ENCODE measurements at places on chromosomes 11 and 22.
A peak's percentile ranks its signal among the peaks of the same experiment; 100 is the strongest.

- peak; percentile 52 for DNase-seq
These were observed 1.7 kb upstream of the IGSF22 start for GRCh38 chr11:18727479-18728236.

DNA sequence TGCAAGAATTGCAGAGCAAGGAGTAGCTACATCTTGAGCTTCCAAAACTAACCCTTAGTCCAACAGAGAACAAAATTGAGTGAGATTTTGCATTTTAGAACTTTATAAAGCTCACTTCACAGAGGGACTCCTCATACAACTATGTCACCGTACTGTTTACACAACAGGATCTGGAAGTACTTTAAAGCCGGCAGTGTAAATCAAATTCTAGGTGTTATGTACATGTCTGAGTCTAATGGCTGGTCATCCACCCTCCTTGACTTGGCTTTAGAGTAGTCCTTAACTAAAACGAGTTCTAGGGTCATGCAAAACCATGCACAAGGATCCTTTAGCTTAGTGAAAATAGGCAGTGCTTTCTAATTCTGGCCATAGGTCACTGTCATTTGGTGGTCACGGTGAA is 23.5 kb downstream of the IRAG1 start:
- DNase-seq: no peak

DNA sequence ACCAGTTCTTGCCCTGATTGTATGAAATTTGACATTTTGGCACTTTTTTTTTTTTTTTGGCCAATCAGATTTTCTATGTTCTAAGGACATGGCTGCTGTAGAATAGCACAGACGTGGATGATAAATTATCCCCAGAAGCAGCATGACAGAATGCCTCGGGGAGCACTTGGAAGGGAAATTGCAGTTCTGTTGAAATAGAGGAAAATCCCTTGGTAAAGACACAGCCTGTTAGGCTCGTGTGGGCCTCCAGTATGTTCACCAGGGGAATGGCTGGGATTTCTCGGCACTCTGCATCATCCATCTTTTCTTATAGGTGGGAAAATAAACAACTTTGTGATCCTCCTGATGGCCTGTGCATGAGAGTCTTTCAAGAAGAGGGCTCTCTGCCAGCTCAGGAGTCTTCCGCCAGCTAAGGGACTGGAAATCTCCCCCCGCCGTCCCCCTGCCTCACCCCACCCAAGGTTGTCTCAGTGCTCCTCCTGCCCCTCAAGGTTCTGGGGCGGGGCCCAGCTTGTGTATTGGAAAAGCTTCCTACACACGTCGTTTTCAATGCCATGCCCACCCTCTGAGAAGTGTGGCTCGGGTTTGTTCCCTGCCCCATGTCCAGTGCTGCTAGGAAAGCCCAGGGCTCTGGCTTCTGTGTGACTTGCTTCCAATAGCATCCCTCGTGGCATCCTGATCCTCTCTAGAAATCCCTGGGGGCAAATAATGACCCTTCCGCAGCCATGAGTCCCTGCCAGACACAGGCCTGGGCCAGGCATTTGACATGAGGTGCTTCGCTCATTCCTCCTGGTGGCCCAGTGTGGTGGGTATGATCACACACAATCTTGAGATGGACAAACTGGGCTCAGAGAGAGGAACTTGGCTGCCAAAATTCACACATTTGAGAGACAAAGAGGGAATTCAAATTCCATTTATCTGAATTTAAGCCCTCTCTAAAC is 70.6 kb upstream of the ATXN10 start:
- DNase-seq: no peak

DNA sequence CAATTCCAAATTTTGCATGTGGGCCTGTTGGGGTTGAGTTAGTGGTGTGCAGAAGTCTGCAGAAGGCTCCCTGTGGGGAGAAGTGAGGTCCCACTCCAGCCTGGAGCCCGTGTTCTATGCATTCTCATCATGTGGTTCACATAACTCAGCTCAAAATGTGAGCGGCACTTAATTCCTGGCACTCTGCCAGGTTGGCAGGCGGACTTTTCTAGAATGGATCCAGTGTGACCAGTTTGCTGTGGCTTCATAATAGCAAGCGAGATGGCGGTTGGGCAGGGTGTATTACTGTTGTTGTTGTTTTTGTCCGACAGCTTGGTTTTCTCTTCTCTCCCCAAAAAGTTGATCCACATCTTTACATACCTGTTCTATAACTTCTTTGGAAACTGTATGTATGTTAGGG is 146.8 kb upstream of the TTC12 start:
- DNase-seq: no peak

DNA sequence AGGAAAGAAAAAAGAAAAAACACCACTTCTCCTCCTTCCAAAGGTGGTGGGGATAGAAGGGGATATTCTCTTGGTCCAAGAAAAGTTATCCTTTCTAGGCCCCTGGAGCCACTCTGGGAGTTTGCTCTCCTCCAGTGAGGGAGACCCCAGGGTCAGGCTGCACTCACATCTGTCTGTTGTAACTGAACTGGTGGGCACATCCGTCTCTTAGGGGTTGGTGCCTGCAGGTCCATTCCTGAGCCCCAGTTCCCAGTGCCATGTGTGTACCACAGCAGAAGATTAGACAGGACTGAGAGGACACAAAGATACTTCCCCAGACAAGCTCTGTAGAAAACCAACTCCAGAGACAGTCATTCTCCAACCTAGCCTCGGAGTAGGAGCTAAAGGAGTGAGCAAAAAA is 3.1 kb upstream of the ATG2A start:
- DNase-seq: no peak

GRCh38 chr22:38107692-38108515 is 2.6 kb downstream of the BAIAP2L2 start:
- no peak for DNase-seq

DNA sequence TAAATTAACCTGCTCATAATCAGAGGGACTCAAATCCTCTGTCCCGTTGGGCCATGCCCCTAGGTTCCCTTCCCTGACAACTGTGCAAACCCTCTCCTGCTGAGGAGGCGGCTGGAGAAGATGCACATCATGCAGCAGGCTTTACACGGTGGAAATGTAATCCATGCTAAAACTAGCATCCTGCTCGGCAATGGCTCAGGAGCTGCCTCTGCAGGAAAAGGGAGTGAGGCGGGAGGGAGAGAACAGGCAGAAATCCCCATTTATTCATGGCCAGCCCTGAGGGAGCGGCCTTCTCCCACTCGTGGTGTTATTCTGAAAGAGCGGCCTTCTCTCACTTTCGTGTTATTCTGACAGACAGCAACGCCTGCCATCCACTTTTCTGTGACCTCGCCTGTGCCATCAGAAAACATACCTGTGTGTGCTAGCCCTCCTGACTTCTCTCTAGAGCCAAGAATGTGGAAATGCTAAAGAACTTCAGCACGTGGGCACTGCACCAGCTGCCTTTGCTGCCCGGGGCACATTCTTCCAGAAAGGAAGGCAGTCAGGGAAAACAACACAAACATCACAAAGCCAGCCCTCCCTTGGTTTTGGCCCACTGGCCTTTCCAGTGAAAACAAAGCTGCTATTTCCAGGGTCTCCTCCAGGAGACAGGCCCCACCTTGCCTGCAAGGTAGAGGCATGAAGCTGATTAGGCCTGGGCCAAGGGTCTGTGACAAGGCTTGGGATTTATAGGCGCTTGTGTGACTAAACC is 62.9 kb upstream of the BID start:
- no peak for DNase-seq

GRCh38 chr11:114008331-114008730 is 33.4 kb downstream of the HTR3A start:
- DNase-seq: no peak

GRCh38 chr11:77069336-77069968 is 2.7 kb downstream of the CAPN5 start:
- DNase-seq: no peak

- DNase-seq: no peak
These were observed 2.2 kb downstream of the RIN1 start for GRCh38 chr11:66333896-66334604.

DNA sequence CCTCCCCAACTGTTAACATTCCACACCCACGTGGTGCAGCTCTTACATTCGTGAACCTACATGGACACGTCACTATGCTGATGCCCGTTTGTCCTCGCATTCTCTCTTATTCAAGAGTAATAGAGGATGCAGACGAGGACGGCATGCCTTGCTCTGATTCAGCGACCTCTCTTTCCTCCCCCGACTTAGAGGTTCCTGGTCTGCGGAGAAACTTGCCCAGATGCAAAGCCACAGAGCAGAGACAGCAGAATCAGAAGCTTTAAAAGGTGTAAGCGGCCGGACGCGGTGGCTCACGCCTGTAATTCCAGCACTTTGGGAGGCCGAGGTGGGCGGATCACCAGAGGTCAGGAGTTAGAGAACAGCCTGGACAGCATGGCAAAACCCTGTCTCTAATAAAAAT is 288.0 kb downstream of the NTM start:
- DNase-seq: no peak

GRCh38 chr11:111283945-111284481 is 14.3 kb upstream of the POU2AF3 start:
- no peak for DNase-seq

DNA sequence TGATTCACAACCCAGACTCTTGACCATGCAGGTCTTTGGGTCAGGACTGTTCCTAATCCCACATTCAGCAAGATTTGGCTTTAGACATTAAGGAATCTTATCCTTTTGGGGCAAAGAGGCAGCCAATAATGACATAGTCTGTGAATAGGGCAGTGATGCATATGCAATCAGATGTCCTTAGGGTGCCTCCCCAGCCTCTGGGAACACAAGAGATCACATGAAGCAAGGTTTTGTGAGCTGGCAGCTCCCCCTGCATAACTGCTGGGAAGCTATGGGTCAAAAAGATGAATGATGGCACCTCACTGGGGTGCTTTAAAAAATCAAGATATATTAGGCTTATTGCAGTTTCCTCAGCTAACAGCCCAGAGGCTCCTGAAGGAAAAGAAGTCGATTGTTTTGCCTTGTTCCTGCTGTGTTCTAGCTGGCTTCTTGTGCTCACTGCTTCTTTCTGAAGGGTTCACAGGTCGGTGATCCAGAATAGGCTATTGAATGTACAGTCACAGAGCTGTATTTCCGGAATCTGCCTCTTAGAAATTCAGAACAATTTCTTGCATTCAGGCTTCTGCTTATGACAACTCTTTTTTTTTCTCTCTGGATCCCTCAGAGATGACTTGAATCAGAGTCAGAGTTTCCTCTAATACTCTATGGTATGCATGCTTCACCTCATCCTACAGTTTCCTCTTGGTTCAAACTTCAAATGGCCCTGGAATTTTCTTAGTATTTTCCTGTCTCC is 31.7 kb downstream of the INSC start:
- no peak for DNase-seq

GRCh38 chr11:65226103-65226442 is 35.7 kb upstream of the POLA2 start:
- no peak for DNase-seq

- no peak for DNase-seq
These were observed 154.4 kb downstream of the NAV2 start for GRCh38 chr11:19867064-19867463.

- DNase-seq: no peak
These were observed 80.0 kb downstream of the CD44 start for GRCh38 chr11:35218956-35219355.

GRCh38 chr11:9138612-9139579 is 47.5 kb upstream of the SCUBE2 start:
- DNase-seq: peak; percentile 62

DNA sequence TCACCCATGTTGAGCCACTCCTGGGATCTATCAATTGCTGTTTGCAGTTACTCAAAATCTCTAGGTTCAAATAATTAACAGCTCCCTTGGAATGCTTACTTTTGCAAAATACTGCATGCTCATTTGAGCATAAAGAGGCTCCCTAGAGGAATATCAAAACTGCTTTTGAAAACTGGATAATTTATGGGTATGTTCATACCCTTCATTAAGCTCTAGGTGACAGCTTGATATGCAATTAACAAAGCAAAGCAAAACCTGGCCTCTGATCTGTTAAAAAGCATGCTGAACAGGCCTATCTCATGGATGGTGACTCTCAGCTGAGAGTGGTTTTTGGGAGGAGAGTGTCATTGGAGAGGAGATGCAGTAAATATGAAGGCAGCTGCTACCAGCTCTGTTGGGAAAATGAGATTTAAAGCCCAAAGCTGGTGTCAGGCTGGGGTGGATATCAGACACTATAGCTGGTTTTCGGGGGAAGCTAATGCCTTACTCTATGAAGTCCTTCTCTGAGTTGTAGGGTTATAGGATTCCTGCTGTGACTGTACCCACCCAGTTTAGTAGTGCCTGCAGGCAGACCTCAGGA is 110.9 kb downstream of the RASSF10 start:
- DNase-seq: no peak

DNA sequence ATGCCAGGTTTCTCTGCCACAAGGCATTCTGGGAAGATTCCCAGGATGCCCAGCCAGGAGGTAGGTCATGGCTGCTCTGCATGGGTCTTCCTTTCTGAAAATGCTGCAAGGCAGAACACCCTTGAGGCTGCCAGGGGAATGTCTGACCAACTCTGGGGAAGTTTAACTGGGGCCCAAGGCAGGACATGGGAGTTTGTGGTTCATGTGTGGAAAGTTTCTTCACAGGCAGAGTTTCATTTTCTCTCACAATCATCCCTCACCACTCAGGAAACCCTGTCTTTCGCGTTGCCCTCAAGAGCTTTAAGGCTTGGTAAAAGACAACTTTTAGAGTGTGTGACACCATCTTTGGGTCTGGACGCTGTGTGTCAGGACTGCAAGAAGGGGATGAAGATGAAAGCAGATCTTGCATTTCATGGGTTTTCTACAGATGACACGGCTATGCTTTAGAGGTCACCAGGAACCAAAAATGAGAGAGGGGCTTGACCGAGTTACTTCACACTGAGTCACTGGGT is 133.5 kb downstream of the CD44 start:
- peak; percentile 59 for DNase-seq

DNA sequence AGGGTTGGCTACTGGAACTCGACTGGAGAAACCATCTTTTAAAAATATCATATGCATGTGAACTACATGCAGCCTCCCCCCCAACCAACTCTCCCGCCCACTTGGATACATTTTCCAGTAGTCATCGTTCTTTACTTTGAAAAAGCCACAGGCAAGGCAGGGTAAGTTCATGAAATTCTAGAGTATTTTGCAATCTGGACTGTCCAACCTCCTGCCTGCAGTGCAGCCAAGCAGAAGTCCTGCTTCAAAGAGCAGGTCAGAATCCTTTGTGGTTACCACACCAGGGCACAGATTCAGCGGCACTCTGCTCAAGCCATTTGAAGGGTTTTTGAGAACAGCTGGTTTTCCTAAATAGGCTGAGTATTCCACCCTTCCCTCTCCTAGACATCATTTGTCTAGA is 12.1 kb downstream of the ELF5 start:
- no peak for DNase-seq

- peak; percentile 35 for DNase-seq
These were observed 707 bp upstream of the FTH1 start for GRCh38 chr11:61967924-61968757.

DNA sequence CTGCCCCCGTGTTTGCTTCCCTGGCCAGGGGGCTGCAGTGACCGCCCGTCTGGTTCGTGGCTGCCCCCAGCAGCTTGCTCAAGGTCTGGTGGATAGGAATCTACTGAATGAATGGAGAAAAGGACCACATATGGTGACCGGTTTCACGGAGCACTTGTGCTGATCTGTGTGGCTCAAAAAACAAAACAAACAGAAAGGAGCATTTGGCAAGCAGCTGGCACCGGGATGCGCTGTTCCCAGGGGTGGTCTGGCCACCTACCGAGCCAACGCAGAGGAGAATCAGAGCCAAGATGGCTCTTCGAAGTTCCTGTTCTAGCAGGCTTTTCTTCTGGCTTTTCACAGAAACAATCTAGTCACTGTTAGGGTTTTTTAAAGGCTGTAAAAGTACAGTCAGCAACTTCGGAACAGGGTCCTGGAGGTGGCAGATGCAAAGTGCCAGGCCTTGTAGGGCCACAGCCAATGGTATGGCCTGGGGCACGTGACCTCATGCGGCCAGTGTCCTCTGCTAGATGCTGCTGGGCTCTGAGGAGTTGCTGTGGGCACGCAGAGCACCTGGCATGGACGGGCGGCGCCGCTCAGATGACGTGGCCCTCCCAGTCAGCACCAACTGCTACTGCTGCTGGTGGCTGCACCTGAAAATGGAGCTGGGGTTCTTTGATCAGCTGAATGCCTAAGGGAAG is 27.3 kb upstream of the PACSIN2 start:
- no peak for DNase-seq

All from CD4-positive, alpha-beta T cell treated with Interleukin-2 at 100 ng/mL for 4 hours (primary cell).